ENCODE measurements at places on chromosomes 7 and 10.

DNA sequence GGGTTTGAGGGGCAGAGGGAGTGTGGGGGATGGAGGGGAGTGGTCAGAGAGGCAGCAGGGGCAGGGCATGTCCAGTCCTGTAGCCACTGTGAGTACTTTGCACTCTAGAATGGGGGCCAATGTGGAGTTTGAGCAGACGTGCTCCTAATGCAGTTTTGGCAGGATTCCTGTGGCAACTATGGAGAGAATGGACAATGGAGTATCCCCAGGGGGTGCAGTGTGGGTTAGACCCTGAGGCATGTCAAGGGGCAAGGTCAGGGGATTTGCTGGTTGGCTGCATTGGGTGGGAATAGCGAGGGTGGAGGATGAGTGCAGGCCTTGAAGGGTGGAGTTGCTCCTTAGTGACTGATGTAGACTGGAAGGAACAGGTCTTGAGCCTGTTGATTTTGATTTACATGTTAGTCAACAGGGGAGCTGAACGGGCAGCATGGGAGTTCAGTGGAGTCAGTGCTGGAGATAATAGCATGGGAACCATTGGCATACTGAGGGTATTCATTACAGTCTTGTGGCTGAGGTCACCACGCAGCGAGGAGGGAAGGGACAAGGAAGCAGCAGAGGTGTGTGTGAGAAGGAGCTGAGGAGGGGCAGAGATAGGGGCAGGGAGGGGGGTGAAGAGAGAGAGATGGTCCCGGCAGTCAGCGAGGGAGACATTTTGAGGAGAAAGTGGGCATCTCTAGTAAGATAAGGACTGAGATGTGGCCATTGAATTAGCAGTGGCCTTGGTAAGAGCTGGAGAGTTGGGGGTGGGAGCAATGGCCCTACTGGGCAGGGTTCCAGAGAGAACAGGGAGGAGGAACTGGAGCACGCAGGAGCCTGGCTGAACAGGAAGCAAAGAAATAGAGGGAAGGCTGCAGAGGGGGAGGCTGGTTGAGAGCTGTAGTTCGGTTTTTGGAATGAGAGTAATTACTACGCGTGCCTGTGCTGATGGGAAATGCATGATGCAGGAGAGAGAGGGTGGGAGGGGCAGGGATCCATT is 112.7 kb downstream of the CCNY start:
- no peak for DNase-seq

DNA sequence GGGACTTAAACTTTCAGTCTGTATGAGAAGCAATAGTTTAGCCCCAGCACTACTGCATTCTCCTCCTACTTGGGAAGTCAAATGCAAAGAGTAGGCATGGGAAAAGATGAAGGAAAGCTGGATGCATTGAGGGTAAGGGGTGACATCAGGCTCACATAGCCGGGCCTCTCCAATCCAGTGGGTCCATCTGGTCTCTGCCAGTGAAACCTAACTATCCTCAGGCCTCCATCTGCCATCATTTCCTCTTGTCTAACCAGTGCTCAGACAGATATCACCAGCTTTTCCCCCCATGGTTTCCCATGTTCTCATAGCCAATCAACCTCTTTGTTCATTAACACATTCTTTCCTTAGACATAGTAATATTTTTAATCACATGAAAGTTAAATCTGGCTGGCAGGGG is 118.3 kb downstream of the DGKI start:
- no peak for DNase-seq

DNA sequence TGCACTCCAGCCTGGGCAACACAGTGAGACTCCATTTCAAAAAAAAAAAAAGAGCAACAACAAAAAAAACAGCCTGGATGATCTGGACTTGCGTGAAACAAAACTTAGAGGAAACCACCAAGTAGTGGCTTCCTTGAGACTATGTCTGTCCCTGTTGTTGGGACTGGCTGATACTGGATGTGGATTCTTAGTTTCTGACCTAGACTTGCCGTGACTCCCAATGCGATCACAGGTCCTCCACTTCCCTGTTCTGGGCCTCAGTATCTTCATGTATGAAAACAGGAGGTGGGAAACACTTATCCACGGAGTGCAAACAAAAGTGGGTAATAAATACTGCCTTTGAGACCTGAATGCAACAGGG is 125.7 kb downstream of the PRPF18 start:
- peak; percentile 52 for DNase-seq

- DNase-seq: no peak
Observed at GRCh38 chr7:154832557-154833138, 170.3 kb downstream of the PAXIP1 start.

DNA sequence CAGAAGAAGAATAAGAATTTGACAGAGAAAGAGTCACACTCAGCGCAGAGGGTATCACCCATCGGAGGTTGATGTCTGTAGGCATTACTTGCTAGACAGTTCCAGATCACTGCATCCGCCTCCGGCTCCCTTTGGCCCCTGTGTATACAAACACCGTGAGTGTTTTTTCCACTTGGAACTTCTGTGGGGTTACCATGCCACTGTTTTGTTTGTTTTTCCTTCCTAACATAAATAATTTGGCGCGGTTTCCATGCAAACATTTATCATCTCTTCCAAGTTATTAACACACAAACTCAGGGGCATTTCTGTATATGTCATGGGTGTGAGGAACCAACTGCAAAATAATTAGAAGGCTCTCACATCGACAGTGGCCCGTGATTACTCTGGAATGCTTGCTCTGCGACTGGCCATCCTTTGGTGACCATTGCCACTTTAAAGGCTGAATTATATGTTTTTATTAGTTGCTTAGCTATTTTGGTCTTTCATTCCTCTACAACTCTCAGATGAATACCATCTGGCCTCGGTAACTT is 612.2 kb upstream of the MKI67 start:
- DNase-seq: no peak

- peak; percentile 52 for DNase-seq
Observed at GRCh38 chr10:79249186-79250121, 97.8 kb upstream of the PPIF start.

GRCh38 chr10:103895411-103896186 is 22.4 kb downstream of the STN1 start:
- DNase-seq: no peak

- no peak for DNase-seq
Observed at GRCh38 chr7:56046721-56047445, 4.4 kb downstream of the PSPH start.

- no peak for DNase-seq
Observed at GRCh38 chr7:135233570-135233969, at the start of gene STRA8. Gene STRA8, plus strand, starts transcription at chr7:135233838. Its CDS starts 6,687 bp downstream, at chr7:135240525.

- DNase-seq: no peak
Observed at GRCh38 chr10:116636976-116637375, 16.2 kb downstream of the PNLIPRP2 start.

GRCh38 chr7:52936750-52937149 is 98.7 kb upstream of the POM121L12 start:
- no peak for DNase-seq

GRCh38 chr10:33274096-33274785 is 60.2 kb downstream of the NRP1 start:
- DNase-seq: no peak

GRCh38 chr10:75512203-75512933 is 80.9 kb downstream of the LRMDA start:
- DNase-seq: no peak

- no peak for DNase-seq
Observed at GRCh38 chr7:71886046-71886445, 526.1 kb downstream of the CALN1 start.

DNA sequence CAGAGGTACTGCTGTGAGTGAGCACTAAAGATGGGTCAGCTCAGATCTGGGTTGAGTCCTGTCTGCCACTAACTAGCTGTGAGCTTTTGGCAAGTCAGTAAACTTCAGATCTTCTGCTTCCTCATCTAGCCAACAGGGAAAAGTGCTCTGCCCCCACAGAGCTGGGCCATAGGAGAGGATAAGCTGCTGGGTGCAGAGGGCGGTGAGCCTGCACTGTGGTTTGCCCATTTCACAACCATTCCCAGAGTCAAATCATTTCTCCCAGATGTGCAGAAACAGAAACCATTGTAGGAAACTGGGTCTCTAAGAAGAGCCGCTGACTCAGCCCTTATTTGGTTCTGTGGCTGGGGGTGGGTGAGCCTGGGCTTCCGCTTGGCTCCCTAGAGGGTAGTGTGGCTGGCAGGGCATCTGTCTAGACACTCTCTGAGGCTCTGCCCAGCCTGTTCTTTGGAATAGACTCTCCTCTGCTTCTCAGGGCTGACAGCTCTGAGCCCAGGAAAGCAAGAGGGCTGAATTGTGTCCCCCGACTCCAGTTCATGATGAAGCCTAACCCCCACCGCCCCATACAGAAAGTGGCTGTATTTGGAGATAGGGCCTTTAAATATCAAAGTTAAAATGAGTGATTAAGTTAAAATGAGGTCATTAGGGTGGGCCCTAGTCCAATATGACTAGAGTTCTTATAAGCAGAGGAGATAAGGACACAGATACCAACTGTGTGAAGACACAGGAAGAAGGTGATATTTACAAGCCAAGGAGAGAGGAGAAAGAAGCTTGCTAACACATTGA is 29.5 kb upstream of the ARHGAP22 start:
- peak; percentile 96 for DNase-seq

DNA sequence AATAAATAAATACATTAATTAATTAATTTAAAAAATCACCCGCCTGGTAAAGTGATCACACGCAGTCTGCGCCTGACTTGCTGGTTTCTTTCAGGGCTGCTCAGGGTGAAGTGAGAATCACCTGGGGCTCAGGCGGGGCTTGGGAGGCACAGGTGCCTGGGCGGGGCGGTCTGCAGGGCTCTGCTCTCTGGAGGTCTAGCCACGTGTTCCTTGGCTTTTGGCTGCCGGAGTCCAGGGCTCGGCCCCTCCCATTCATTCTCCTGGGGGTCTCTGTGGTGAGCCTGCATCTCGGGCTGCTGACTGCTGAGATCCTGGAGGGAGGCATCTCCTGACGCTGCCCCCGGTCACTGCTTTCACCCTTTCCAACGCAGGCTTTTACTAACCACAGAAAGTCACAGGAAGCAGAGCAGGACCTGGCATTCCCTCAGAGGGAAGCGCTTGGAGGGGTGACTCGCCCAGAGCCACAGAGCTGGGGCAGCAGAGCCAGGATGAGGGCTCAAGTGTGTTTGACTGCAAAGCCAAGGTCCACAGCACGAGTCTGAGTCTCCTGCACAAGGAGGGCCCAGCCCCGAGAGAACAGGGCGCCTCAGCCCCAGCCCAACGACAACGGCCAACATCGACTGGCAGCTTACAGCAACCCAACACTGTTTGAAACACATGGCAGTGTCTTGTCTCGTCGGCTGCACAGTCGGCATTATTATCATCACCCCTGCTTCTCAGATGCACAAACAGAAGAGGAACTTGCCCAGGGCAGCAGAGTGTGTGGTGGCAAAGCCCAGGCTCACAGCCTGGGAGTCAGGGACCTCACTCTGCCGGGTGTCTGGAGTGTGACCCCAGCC is 22.4 kb upstream of the MNX1 start:
- DNase-seq: no peak

GRCh38 chr10:120507175-120507574 is 50.1 kb downstream of the PLPP4 start:
- no peak for DNase-seq

DNA sequence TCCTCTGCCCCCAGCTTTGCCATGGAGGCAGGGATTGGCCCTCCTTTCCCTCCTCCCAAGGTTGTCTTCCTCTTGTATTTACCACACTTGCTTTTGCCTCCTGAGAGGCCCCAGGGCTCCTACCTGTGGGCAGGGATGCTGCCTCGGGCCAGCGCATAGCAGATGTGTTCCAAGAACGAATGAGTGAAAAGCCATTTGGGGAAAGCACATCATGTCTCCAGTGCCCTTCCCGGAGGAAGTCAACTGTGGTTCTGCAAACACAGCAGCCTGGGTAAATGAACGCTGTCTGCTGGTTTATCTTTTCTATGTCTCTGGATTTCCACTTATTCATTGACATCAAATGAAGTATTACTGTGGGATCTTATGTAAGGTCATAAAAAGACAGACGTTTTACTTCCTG is 161.7 kb downstream of the FANK1 start:
- DNase-seq: no peak

DNA sequence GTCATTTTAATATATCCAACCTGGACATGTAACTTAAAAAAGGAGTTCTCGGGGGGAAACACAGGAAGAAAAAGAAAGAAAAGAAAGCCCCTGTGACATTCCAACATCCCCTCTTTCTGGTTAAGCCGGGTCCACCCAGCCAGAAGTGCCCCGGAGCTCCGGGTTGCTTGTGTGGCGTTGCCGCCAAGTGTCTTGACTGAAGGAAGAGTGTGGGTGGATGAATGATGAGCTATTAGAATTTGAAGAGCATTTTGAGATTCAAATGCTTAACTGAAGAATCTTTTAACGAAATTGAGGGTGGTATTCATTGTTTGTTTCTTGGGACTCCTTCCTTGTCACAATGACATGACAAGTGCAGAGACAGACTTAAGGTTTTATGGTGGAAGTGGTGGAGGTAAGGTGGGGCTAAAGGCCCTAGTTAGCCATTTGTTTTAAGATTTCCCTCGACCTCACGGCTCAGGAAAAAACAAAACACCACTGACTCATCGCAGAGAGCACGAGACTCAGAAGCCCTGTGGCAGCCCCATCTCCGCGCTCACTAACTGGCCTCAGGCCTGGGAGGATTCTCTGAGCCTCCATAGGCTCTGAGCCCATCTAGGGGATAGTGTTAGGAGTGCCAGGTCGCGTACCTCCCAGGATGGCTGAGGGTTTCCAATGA is 1.8 kb upstream of the GLI3 start:
- no peak for DNase-seq

- DNase-seq: peak; percentile 64
Observed at GRCh38 chr7:131616487-131617200, 60.2 kb upstream of the PODXL start.

GRCh38 chr7:84144935-84145334 is 49.7 kb downstream of the SEMA3A start:
- no peak for DNase-seq

DNA sequence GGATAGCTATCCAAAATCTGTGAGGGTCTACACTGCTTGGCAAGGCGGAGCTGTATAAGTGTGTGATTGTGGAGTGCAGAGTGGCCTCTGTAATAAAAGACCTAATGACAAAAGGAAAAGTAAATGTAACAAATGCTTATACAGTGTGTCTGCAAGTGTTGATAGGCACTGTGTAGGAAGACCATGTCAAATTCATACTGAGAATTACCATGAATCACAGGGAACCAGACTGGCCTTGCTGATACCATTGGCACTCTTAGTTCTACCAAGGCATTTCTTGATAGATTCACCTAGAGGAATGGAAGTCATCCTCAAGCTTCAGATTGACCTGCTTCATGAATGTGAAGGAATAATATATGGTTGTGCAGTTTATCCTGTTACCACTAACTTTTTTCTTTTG is 58.8 kb downstream of the CYCS start:
- no peak for DNase-seq

GRCh38 chr10:6215241-6215640 is 12.5 kb downstream of the PFKFB3 start:
- DNase-seq: no peak

GRCh38 chr10:3570855-3571266 is 214.1 kb downstream of the KLF6 start:
- no peak for DNase-seq

DNA sequence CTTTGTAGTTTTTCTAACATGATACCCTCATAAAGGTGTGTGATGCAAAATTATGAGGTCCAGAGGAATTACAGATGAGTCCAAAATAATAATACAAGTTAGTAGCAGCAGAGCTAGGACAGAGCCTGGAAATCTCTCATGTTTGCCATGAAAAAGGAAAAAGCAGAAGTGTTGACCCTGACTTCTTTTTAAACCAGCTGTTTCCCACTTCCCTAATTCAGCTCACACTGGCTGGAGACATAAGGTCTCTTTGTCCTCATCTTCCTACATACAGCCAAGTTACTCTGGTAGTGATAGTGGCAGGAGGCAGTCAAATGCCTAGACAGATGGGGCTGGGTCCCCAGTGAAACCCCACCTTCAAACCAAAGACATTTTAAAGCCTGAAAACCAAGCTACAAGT is 269.2 kb downstream of the C7orf25 start:
- no peak for DNase-seq

- no peak for DNase-seq
Observed at GRCh38 chr7:86437951-86438450, 205.7 kb upstream of the GRM3 start.

All from inflammatory macrophage treated with lipopolysaccharide for 4 hours (primary cell).